ENCODE measurements at places on chromosomes 7 and 10.

- DNase-seq, result no peak
Measured at GRCh38 chr10:21279217-21279575, 246.3 kb downstream of the SKIDA1 start.

- DNase-seq, result no peak
Measured at GRCh38 chr7:80136261-80137055, 1.8 kb downstream of the GNAI1 start.

- DNase-seq, result no peak
Measured at GRCh38 chr7:45229156-45229920, 71.7 kb downstream of the RAMP3 start.

- DNase-seq, result no peak
Measured at GRCh38 chr10:129171812-129172211, 295.2 kb upstream of the MGMT start.

- DNase-seq, result peak; percentile 91
Measured at GRCh38 chr10:132319853-132320653, 11.9 kb upstream of the LRRC27 start.

DNA sequence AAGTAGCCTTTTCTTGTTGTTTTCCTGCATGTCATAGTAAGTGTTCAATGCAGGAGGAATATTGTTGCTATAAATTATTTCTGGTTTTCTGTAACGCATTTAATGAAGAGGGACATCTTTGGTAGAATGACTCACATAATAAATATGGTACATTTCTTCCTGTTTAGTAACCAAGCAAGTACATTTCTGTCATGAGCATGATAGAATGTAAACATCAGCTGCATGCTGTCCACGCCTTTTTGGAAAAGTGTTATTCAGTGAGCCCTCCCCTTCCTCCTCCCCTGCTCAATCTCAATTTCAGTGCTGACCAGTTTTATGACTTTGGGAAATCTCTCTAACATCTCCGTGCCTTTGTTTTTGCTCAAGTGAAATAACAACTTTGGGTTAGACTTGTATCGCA, 664.0 kb downstream of the XPNPEP1 start:
- no peak for DNase-seq
